Choroid plexus epithelial cell (primary cell): ENCODE measurements at places on chromosomes 4 and X.

GRCh38 chrX:9355739-9356138 is 109.1 kb upstream of the TBL1X start:
- no peak for DNase-seq

DNA sequence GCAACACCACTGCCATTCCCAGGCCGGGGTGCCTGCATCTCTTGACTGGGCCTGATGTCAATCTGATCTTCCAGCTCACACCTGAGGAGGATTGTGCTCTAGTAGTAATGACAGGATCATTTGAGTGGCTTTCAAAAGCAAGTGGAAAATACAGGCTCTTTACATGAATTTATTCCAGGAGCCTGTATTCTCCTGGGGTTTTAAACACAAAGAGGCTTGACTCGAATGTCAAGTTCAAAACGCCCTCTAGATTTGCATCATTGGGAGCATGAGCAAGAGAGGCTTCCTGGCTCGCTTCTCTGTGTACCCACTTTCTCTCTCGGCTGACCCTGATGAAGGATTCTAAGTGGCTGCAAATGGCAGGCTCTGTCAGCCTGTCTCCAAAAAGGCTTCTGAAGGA is 199.5 kb upstream of the PUDP start:
- DNase-seq, result no peak

DNA sequence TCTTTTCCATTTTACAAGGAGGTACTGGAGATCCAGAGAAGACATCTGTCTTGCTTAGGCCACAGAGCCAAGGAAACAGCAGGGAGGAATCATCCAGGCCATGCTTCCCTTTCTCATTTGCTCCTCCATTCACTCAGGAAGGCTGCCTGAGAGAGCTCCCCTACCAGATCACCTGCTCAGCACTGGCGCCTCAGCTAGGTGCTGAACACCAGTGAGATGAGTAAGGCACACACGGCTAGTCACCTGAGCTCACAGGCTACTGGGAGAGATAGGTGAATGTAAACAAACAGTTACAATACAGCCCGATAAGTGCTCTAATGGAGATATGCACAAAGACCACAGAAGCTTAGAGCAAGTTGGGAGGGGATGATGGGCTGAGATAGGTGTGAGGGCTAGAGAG is 149.8 kb upstream of the ARHGEF9 start:
- DNase-seq, result no peak

GRCh38 chr4:128718768-128719167 is 90.7 kb upstream of the JADE1 start:
- peak; percentile 45 for DNase-seq

DNA sequence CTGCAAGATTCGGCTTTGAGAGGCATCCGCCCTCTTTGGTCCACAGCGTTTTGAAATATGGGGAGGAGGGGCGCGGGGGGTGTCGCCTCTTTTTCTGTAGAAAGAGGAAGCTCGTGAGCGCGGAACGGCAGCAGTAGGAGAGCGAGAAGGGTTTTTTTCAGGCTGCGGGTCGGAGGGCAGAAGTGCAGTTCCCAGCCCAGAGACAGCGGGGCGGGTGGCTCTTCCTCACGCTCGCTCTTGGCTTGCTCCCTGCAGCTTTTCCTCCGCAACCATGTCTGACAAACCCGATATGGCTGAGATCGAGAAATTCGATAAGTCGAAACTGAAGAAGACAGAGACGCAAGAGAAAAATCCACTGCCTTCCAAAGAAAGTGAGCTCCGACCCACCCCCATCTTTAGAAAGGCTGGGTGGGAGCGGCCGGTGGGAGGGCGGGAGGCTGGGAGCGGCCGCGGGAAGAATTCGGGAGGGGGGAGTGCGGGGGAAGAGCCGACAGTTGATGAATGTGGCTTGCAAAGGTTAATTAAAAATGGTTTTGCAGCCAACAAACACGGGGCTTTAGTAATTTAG is 1.2 kb downstream of the TMSB4X start:
- DNase-seq, result peak; percentile 65

- DNase-seq, result no peak
Measured at GRCh38 chr4:998096-998691, 5.0 kb upstream of the SLC26A1 start.

DNA sequence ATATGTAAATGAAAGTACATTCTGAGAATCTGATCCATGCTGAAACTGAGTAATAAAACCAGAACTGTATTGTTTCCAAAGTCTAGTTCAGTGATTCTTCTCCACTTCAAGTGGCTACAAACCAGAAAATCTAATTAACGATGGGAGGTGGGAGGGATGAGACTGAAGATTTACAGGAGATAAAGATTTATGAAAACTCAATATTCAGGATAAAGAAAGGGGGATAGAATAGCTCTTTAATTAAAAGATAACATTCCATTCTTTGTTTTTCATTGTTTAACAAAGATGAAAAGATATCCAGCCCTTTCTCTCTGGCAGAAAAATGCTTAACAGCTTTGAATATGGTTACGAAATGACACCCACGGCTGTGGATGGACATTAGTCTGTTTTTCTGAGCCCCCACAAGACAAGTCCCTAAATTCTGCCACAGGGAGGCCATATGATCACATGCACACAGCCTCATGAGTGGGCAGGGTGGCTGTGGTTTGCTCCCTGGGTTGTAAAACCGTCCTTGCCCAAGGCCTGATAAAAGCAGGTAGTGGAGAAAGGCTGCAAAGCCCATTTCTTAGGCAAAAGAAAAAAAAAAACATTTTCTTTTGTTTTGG is 36.4 kb downstream of the TMEM150C start:
- no peak for DNase-seq

GRCh38 chr4:128031756-128032384 is 29.2 kb upstream of the LARP1B start:
- peak; percentile 52 for DNase-seq

- DNase-seq, result no peak
Measured at GRCh38 chrX:9867226-9867625, 81.0 kb downstream of the SHROOM2 start.

GRCh38 chrX:124208660-124209059 is 123.8 kb upstream of the TEX13D start:
- no peak for DNase-seq

DNA sequence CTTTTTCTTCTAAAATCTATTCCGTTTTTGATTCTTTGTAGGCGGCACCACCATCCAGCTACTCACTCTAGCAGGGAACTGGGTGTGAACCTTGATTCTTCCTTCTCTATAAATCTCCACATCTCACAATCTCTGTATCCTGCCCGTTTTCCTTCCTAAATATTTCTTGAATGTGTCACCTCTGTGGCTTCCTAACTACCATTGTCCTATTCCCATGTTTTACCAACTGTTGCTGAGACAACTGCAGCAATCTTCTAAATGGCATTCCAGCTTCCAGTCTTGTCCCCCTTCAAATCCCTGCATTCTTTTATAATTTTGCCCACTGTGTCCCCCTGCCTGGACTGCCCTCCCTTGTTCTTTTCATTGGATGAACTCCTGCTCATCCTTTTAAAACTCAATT is 641.3 kb downstream of the RPA4 start:
- no peak for DNase-seq

- no peak for DNase-seq
Measured at GRCh38 chrX:129572422-129572821, 32.4 kb downstream of the OCRL start.

DNA sequence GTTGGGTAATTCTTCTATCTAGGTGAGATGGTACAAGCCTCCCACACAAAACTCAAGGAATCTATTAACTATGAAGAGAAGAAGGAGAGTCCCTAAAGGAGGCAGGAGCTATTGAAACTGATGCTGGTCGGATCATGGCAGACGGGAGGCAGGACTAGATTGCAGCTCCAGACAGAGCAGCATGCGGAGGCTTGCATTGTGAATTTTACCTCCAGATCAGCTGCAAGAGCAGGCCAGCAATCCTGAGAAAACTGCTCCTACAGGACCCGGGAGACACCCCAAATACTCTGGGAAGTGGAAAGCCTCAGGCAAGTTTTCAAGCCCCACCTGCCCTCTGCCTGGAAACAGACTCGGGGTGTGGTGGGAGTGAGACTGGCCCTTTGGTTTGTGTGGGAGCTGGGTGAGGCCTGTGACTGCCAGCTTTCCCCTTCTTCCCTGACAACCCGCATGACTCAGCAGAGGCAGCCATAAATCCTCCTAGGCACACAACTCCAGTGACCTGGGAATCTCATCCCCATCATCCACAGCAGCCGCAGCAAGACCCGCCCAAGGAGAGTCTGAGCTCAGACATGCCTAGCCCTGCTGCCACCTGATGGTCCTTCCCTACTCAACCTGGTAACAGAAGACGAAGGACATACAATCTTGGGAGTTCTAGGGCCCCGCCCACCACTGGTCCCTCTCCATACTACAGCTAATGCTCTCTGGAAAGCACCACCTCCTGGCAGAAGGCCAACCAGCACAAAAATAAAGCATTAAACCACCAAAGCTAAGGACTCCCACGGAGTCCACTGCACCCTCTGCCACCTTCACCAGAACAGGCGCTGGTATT is 30.9 kb downstream of the GATB start:
- no peak for DNase-seq

GRCh38 chrX:118724775-118725174 is 2.6 kb upstream of the IL13RA1 start:
- DNase-seq, result peak; percentile 59

DNA sequence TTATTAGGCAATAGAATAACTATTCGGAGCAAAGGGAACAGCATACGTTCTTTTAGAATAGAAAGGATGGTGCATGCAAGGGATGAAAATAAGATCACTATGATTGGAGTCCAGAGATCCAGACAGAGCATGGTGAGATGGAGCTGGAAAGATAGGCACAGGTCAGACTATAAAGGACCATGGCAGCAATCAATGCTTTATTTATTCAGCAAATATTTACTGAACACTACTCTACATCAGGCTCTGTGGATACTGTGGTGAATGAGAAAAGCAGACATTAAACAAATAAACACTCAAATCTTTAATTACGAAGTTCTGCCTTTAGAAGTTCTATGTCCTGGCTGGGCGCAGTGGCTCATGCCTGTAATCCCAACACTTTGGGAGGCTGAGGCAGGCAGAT is 44.7 kb upstream of the ACSL4 start:
- DNase-seq, result no peak

GRCh38 chr4:174483792-174484191 is 38.5 kb downstream of the HPGD start:
- no peak for DNase-seq

- no peak for DNase-seq
Measured at GRCh38 chr4:183936047-183936446, 30.9 kb downstream of the STOX2 start.

DNA sequence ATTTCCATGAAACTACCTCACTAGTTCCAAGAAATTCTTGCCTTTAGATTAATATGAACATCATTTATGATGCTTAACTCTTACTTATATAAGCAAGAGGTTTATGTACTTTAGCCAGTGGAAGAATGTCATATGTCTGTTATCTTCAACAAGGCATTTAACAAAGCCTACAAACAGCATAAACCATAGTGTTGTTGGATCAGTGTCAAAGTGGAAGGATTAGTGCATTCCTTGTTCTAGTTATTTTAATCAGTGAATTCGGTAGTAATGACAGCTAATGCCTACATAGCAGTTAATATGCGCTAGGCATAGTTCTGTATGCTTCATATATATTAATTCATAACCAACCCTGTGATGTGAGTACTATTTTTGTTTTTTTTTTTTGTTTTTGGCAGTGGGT is 3.1 kb downstream of the PI4K2B start:
- no peak for DNase-seq

DNA sequence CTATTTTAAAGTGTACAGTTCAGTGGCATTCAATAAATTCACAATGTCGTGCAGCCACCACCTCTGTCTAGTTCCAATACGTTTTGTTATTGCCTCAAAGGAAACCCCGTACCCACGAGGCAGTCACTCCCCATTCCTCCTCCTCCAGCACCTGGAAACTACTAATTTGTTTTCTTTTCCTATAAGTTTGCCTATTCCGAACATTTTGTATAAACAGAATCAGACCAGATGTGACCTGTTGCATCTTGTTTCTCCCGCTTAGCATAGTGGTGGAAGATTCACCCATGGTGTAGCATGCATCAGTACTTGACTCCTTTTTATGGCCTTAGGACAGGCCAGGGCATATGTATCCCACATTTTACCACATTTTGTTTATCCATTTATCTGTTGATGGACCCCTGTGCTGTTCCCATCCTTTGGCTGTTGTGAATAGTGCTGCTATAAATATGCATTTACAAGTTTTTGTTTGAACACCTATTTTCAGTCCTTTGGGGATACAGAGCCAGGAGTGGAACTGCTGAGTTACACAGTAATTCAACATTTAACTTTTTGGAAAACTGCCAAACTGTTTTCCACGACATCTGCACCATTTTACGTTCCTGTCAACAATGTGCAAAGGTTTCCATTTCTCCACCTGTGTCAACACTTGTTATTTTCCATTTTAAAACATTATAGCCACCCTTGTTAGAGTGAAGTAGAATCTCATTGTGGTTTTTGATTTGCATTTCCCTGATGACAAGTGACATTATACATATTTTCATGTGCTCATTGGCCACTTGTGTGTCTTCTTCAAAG is 57.8 kb upstream of the STX18 start:
- peak; percentile 24 for DNase-seq
